ENCODE measurements at places on chromosomes 7 and 10. TPM values are rescaled to one million over a fixed set of nuclear protein-coding genes. Genes with fewer than 3 reads are reported as not detected.

Gene PBLD
- 2.9 TPM for total RNA-seq

Gene TWIST1
- total RNA-seq, result 1.6 TPM

Gene BBS9
- 10.2 TPM for total RNA-seq

Gene LRMDA
- 22.3 TPM for total RNA-seq

- DNase-seq, result no peak
Observed at GRCh38 chr7:56110611-56111010, 4.3 kb upstream of the CHCHD2 start.

DNA sequence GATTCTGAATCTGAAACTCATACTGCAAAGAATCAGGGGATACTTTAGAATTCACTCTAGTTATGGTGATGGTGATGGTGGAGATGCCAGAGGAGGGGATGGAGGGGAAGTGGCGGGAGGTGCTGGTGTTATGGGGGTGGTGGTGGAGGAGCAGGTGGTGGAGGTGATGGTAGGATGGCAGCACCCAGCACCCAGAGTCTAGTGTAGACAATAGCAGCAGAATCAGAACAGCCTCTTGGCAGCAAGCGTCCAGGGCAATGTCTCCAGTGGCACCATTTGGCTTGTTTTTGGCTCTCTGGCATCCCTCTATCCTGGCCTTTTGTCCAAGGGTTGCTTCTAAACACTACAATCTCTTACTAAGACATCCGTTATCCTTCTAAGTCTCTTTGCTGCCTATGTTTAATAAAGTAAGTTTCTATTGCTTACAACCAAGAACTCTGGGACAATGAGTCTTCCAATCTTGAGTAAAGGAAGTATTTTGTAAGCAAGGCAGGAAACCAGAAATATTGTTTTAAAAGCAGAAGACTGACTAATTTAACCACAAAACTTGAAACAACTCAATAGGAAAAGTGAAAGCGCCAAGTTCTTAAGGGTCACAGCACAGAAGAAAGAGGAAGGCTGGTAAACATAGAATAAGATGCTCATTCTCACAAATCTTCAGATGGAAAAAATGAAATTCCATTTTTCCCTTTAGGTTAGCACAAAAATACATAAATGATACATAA is 42.4 kb upstream of the GDF10 start:
- DNase-seq, result no peak

- no peak for DNase-seq
Observed at GRCh38 chr7:116399819-116400218, 99.7 kb upstream of the CAV2 start.

- DNase-seq, result no peak
Observed at GRCh38 chr10:15344876-15345285, 26.2 kb downstream of the FAM171A1 start.

DNA sequence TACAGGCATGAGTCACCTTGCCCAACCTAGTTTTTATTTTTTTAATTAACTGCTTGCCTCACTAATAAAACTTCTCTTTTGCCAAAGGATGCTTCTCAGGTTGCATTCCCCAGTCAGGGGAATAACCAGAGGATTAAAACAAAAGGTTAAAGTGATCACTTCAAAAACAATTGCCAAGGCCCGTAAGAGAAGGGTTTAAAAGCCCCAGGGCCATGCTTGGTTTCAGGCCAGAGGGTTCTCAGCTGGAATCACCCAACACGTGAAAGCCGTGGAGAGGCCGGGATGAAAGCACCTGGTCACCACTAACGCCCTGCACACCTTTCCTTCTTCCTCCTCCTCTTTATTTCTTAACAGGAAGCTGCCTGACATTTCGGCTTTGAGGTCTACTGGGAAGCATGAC is 587.5 kb downstream of the PTPRN2 start:
- no peak for DNase-seq

DNA sequence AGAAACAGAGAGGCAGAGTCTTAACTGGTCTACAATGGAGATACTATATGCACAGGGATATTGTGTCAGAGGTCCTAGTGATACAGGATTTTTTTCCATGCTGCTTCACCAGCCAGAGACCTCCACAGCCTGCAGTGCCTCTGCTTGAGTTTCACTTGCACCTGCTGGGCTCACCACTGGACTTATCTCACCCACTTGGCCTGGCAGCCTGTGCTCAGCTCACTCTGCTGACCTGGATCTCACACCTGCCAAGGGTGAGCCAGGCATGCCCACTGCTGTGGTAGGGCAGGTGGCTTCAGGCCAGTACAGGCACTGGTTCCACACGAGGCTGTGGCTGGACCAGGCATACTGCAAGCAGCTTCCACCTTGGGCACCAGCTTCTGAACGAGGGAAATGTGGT is 36.6 kb downstream of the PNLIPRP3 start:
- DNase-seq, result no peak

GRCh38 chr7:69518705-69519077 is 79.6 kb upstream of the AUTS2 start:
- DNase-seq, result no peak

DNA sequence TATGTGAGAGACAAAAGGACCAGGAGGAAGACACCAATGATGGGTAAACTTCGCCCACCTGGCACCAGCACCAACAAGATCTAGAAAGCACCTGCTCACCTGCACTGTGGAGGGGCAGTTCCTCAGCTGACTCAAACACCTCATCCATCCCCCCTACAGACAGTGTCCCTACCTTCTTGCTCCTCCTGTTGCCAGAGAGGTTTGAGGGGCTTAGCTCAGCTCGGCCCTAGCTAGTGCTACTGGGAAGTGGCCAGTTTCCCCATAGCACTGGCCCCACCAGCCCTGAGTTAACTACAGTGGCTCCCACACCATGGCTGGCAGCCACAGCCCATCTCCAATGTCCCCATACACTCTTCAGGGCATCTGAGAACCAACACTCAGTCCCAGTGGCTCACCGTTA is 70.8 kb downstream of the GRID1 start:
- no peak for DNase-seq

DNA sequence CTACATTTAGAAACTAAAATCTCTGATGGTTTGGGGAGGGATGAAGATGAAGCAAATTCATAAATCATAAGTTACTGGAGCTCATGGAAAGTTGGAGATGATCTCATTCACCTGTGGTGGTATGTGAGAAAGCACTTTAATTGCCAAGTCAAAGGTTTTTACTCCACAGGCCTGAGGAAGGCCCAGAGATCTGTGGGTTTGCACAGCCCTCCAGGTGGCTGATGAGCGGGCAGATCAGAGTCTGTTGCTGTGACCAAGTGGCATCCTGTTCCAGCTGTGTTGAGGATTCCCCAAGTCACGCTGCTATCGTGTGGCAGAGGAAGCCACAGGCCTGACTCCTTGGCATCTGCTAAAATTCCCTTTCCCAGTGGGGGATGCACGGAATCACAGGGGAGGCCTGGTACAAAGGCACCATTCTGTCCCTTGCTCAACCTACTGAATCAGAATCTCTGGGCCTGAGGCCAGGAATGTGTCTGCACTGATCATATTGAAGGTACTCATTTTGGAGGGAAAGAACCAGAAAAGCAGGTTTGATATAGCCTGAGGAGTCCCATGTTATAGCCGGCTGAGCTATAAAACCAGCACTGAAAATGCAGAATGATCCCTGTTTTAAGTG is 19.7 kb upstream of the DDC start:
- DNase-seq, result no peak
